Fibroblast of lung (primary cell): ENCODE measurements at places on chromosomes 4 and X. TPM values are rescaled to one million over a fixed set of nuclear protein-coding genes. Genes with fewer than 3 reads are reported as not detected.

GRCh38 chrX:43631841-43632240, 24.3 kb upstream of the MAOA start:
- DNase-seq: no peak

DNA sequence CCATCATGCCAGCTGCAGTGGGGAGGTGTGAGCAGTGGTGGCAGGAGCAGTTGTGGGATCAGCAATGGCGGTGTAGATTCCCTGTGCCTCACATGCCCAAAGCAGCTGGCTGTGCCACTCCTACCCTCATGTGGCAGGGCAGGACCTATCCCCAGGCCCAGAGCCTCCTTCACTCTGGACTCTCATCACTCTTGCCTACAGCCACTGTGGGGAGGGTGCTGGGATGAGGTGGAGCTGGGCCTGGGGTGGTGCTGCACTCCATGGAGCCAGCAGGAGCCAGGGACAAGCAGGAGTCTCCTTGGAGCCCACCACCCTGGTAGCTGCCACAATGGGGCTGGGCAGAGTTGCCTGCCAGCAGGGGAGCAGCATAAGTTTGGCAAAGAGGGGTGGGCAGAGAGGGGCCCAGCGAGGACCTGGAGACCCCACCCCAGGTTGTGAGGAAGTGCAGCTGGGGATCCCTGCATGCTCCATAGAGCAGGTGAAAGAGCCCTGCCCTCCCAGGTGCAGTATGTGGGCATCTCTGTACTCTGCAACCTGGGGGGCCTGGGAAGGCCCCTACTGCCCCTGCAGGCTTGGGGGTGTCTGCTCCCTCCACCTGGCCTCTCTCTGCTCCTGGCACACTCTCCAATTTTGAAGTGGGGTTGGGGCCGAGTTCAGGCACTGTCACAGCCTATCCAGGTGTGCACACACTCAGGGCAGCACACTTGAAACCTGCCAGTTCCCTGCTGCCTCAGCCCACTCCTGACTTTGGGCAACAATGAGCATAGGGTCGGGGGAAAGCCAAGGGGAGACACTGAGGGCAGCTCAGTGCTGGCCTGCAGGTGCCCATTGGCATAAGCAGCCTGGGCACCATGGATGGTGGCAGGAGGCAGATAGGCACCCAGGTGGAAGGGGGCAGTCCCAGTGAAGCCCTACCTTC, 74.0 kb upstream of the INTU start:
- DNase-seq: no peak

ANTXR2 gene
- polyA plus RNA-seq: 85.3 and 88.4 TPM in 2 replicates

COL4A5 gene
- polyA plus RNA-seq: 4.9 and 16.3 TPM in 2 replicates
